H54 (cell line): ENCODE measurements at places on chromosomes 5 and 9.

- DNase-seq = no peak
Measured at GRCh38 chr9:110444911-110445310, 107.2 kb upstream of the TXNDC8 start.

DNA sequence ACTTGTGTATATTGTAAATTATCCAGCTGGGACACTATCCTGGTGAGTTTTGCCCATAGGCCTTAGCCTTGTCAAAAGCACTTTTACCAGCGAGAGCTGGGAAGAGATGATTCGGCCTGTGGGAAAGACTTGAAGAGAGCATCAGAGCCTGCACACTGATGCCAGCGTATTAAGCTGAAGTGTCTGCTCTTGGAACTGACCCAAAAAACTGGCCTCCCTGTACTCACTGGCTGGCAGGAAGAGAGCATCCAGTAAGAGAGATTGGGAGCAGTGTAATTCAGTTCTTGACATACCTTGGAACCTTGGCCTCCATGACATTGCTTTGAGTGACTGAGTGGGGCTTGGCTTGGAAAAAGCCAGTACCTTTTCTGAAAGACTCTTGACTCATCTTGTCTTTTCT is 73.7 kb downstream of the ZNF462 start:
- DNase-seq = no peak

- no peak for DNase-seq
Measured at GRCh38 chr5:101284736-101285375, 381.8 kb upstream of the ST8SIA4 start.

DNA sequence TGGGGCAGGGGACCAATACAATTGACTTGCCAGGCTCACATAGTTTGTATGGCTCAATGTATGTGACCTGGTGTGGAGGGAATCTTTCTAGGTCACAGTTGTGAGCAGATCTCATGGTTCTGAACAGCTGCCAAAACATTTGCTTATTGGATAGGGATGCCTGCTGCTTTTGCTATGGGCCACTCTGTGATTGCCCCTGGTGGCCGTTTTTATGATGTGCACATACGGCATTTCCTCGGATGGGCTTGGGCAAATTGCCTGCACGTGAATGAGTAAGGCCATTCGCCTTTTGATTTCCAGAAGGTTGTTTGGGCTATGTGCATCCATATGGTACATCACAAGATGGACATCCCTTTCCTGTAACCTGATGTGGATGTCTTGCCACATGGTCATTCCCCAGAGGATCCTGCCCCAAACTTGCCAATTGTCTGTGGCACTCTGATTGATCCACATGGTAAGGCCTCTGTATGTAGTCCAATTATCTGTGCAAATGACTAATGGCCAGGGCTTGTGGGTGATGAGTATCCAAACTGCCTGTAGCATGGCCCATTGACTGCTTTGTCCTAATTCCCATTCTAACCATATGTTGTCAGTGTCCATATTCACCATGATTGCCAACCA is 10.7 kb upstream of the SLC22A4 start:
- DNase-seq = no peak

- peak; percentile 14 for DNase-seq
Measured at GRCh38 chr9:131046581-131047202, 37.7 kb downstream of the LAMC3 start.

- no peak for DNase-seq
Measured at GRCh38 chr9:38066914-38067858, 1.8 kb downstream of the SHB start.
